ENCODE measurements at places on chromosomes 7 and 10.

DNA sequence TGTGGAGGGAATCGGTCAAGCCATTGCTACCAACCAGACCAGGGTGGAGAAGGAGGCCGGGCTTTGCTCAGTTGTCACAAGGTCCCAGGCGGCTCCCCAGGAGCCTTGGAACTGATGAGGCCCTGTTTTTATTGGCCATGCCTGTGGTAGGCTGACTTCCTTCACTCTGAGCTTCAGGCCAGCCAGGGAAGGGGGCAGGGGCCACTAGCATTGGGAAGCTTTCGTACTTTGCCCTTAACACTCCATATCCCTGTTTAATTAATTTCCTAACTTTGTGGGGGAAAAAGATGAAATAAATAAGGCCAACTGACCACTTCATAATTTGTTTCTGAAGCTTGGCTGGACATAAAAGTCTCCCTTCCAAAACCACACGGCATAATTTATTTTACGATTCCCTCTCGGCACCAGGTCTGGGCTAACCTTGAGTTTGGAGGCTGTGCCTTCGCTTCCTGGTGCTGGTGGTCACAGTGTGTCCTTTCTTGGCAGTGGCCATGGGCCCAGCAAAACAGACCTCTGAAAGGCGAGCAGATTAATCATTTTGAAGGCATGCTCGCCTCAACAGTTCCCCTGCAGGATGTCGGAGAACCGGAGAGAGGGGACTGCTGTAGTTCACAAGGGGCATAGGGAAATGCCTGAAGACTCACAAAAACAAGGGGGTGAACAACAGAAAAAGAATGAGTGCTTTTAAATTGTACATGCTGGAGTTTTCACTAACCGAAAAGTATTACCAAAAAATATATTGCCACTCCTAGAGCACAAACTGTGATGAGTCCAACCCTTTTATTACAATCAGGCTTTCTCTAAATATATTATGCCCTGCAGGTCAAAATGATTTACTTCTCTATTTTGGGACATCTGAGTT lies 966.0 kb downstream of the LRMDA start:
- no peak for DNase-seq

- no peak for DNase-seq
These were observed 826 bp downstream of the PODXL start for GRCh38 chr7:131555552-131556052.

DNA sequence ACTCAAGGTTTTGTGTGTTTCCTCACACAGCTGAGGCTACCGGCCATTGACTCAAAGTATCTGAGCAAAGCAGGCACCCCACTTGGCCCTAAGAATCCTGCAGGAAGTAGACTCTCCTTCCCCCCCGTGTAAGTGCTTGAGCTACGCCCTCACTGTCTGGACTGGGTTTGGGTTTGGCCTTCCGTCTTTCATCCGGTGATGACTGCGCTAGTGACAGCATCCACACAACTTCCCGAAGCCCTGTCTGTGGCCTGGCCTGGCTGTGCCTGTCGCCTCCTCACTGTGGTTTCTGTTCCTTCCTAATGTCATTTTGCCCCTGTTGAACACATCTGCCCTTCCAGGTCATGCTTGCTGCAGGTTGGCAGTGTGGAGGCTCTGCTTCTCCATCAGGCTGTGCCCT lies 14.5 kb downstream of the C7orf57 start:
- no peak for DNase-seq

GRCh38 chr7:157630301-157630853 lies 293.6 kb downstream of the DNAJB6 start:
- no peak for DNase-seq

GRCh38 chr7:7867846-7868571 lies 100.6 kb upstream of the GLCCI1 start:
- no peak for DNase-seq

GRCh38 chr7:97418312-97418711 lies 300.8 kb downstream of the SDHAF3 start:
- no peak for DNase-seq

- no peak for DNase-seq
These were observed 891.9 kb upstream of the MBL2 start for GRCh38 chr10:53664282-53665019.

GRCh38 chr7:105267244-105267643 lies 121.5 kb downstream of the SRPK2 start:
- DNase-seq = no peak

DNA sequence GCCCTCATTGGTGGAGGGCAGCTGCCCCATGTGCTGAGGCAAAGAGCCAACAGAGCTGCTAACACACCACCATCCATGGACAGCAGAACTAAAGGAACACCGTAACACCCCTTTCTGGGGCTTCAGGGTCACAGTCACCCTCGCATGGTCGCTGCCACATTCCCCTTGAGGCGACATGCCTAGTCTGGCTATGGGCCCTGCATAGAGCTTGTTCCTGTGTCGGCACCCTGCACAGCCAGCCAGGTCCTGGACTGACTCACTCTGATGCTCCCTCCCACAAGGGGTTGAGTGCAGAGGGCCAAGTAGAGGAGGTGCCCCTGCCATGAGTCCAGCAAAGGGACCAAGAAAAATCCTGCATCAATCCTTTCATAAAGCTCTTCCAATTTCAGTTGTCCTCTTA lies 77.8 kb downstream of the GNAT3 start:
- no peak for DNase-seq

GRCh38 chr10:420154-421121 lies 269.0 kb downstream of the DIP2C start:
- no peak for DNase-seq

GRCh38 chr10:20004087-20004523 lies 187.9 kb downstream of the PLXDC2 start:
- DNase-seq = no peak

GRCh38 chr7:26508917-26509316 lies 217.3 kb downstream of the SNX10 start:
- DNase-seq = no peak

GRCh38 chr7:79512261-79512660 lies 58.8 kb upstream of the MAGI2 start:
- no peak for DNase-seq

DNA sequence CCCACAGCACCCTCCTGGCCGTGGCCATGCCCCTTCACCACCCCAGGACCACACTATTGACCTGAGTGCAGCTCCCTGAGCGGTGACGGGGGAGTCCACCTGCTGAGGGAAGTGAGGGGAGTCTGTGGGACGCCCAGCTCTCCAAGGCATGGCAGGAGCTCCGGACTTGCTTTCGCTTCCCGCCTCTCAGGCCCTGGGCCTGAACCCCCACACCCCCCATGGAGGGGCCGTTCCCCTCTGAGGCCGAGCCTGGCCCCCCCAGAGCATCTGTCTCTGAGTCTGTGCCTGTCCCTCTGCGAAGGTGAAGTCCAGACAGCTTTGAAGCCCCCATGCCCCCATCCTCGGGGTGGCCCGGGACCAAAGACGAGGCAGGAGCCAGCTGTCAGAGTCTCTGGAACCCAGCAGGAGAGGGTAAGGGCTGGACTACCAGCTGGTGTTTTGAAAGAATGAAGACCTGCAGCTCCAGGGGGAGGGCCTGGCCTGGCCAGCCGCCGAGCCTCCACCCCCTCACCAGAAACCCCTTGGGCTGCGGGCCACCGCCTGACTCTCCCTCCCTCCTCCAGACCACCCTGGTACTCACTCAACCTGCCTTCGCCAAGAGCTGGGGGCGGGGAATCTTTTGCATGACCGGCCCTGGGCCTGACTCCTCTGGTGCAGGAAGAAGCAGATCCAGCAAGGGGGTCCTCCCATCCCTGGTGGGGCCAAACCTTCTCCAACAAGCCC lies 114.0 kb downstream of the PDGFA start:
- no peak for DNase-seq

DNA sequence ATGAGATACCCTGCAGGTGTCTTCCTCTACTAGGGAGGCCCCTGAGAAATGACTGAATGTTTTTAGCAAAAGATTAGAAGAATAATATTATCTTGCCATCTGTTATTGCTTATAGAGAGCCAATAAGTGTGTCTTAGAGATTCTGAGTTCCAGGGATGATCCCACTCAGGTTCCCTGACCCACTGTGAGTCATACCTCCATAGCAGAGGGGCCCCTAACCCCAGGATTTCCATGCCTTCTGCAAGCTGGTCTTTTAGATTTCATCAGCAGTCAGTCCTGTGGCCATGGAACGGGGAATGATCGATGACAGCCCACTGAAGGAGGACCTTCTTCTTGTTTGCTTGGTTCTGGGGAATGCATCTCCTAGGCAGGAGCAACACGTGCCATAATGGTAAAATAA lies 333.4 kb downstream of the KCNMA1 start:
- DNase-seq = no peak

DNA sequence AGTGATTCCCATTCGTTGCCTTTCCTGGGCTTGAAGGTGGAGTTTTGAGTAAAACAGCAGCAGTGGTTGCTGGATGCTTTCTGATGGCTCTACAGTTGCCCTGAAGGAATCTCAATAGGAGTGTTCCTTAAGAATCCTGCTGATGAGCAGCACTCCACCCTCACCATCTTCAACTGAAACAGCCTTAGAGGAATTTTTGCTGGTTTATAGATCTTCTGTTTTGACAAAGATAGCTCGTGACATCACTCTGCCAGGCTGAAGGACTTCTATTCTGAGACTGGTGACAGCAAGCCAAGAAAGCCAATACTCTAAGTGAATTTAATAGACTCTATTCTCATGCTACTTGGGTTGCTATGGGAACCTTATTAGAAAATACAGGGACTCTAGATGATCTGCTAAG lies 1014.7 kb downstream of the NRG3 start:
- no peak for DNase-seq

DNA sequence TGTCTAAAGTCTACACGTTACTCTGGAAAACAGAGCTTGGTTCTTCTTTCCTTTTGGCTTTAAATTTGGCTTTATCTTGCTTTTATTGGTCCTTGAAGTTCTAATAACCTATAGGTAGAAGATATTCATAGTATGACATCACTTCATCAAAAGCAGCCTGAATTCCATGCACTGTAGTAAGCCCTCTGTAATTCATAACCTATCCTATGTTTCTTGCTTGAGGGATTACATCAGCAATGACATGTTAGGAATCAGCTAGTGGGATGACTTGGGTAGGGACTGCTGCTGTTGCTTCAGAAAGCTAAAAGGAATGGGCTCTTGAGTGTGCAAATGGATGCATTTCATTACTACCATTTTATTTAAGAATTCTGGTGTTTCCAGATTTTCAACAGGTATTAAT lies 184.9 kb downstream of the PTEN start:
- no peak for DNase-seq

GRCh38 chr7:155267436-155267835 lies 30.2 kb upstream of the INSIG1 start:
- no peak for DNase-seq

DNA sequence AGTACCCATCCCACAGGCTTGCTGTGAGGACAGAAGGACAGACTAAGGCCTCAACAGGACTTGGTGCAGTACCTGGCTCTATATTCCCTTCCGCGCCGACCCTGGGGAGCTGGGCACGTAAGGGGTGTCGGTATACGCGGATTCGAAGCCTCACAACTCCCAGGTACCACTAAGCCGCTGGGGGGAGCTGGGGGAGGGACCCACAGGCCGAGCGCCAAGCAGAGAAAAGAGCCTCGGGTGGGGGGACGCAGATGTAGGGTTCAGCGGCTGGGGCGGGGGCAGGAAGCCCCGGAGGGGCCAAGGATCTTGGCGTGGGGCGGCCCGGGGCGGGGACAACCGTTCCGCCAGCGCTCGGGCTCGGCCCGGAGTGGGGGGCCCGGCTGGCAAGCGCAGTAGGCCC lies 126.4 kb upstream of the ZNF746 start:
- DNase-seq = peak; percentile 18

DNA sequence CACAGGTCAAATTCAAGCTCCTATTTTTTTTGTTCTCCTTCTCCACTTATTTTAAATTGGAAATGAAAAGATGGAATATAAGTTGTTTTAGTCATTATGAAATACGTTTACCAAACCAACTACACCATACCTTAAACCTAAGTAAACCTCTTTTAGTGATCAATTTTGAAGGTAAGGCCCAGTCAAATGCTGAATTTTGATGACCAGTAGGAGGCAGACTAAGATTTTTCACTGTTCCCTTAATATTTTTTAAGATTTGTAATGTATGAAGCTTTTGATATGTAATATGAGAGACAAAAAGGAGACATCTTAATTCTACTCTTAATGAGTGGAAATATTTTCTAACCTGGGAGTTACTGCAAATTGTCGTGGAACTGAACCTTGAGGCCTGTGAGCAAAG lies 311.6 kb downstream of the EXOC4 start:
- no peak for DNase-seq

- DNase-seq = no peak
These were observed 26.1 kb upstream of the ADD3 start for GRCh38 chr10:109981650-109982049.

- no peak for DNase-seq
These were observed 157.5 kb upstream of the TMEM106B start for GRCh38 chr7:12053561-12053960.

DNA sequence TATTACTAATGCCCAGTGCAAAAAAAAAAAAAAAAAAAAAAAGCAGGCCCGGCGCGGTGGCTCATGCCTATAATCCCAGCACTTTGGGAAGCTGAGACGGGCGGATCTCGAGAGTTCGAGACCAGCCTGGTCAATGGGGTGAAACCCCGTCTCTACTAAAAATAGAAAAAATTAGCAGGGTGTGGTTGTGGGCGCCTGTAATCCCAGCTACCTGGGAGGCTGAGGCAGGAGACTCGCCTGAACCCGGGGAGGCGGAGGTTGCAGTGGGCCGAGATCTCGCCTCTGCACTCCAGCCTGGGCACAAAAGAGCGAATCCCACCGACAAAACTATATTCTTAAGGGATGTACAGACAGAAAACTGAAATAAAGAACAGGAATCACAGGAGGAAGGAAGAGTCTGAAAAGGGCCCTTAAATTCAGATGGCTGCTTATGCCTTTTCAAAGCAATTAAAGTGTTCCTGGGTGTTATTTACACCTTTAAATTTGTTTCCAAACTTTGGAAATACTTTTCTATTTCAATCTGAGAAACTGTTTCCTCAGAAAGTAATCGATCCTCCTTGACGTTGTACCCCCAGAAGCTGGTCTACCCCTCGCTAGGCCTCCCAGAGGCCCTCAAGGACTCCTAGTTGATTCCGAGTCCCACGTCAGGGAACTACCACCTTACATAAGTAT lies 2.0 kb upstream of the KMT2E start:
- DNase-seq = no peak

DNA sequence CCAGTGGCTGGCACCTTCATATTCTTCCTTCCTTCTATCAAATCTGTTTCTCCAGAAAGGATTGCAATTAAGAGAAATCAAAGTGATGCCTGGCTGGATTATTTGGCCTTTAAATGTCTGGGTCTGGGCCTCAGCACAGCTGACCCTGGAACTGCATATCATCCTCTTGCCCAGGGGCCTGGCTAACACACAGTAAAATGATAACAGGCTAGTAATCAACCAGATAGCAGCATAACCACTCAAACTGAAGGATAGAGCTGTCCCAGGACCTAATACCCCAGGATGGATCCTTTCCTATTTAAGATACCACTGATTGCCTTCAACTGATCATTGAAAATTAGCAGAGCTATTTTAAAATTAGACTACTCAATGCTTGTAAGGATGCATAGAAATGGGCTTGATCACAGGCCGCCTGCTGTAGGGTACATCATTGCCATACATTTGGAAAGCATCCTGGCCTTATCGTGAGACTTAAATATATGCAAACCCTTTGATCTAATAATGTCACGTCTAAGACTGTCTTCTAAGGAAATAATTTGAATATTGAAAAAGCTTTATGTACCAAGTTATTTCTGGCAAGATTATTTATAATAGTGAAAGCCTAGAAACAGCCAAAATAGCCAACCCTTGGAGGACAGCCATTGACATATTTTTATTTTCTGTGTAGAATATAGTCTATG lies 144.0 kb upstream of the CHST15 start:
- DNase-seq = no peak

GRCh38 chr10:116150606-116151005 lies 122.4 kb downstream of the GFRA1 start:
- no peak for DNase-seq

- no peak for DNase-seq
These were observed 151.1 kb downstream of the SEM1 start for GRCh38 chr7:96558530-96558929.

- no peak for DNase-seq
These were observed 561.1 kb upstream of the STEAP1 start for GRCh38 chr7:89593125-89593524.

All from activated T-cell treated with anti-CD3 and anti-CD28 coated beads for 24 hours (primary cell).